Endothelial cell (in vitro differentiated cells): ENCODE measurements at places on chromosomes 5 and 9. TPM values are rescaled to one million over a fixed set of nuclear protein-coding genes. Genes with fewer than 3 reads are reported as not detected.
A peak's percentile ranks its signal among the peaks of the same experiment; 100 is the strongest.

Gene GABRB2
- total RNA-seq: 0.26 TPM

Gene GPRIN1
- total RNA-seq: 3.9 TPM

GRCh38 chr9:134179918-134180785, 15.8 kb upstream of the RNU6ATAC start:
- no peak for DNase-seq

DNA sequence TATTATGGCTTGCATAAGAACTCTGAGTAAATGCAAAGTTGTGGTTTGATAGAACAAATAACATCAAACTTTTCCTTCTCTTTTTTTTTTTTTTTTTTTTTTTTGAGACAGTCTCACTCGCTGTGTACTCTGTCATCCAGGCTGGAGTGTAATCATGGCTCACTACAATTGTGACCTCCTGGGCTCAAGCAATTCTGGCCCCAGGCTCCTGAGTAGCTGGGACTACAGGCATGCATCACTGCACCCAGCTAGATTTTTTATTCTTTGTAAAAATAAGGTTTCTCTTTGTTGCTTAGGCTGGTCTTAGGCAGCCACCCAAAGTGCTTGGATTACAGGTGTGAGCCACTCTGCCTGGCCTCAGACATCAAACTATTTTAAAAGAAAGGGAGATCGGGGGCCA, 19.0 kb upstream of the PTGER4 start:
- DNase-seq: no peak

DNA sequence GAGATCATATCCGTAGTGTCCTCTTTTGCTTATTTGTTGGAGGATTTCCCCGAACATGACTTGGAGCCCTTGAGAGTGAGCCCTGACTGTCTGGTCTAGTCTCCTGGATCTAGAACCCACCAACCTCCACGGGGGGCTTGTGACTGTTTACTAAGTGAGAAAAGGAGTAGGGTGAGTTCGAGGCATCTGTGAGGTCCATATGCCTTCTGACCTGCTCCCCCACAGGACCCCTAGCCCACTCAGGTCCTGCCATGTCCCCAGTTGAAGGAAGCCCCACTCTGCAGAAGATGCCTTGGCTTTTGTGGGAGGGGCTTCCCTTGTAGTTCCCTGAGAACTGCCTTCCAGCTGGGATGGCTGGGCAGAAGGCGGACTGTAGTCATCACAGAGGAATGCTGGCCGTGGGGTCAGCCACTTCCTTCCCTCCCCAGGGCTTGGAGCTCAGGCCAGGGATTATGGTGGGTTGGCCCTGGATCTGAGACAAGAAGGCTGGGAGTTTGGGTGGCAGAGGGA, 7.0 kb upstream of the IRF1 start:
- DNase-seq: no peak

DNA sequence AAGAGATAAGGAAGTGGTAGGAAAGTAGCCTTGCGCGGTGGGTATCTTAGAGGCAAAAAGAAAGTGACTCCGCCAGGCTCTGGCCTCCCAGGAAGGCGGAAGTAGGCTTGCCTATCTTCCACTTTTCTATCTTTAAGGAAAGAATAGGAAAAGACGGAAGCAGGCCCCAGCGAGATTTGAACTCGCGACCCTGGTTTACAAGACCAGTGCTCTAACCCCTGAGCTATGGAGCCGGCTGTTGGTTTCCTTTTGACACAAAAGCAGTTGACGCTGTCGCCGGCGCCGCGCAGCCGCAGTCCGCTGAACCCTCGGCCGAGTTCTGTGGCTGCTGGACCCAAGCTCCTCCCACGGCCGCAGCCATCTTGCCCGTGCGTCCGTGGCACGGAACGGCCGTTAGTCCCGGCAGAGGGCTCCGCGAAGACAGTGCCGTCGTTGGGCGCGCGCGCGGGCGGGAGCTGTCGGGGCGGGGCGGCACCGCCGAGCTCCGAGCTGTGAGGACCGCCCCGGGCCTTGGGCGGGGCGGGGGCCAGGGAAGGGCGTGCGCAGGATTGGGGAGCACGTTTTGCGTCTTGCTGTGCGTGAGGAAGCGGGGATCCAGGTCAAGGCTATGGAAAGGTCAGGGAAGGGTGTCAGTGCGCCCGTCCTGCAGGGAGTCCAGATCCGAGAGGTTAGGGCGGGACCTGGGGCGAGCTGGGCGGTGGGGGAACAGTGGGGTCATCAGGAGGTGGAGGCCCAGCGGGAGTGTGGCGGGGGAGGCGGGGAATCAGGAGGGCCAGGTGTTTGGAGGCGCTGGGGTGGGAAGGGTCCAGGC, 13.3 kb downstream of the TRIM7 start:
- peak; percentile 97 for DNase-seq

DNA sequence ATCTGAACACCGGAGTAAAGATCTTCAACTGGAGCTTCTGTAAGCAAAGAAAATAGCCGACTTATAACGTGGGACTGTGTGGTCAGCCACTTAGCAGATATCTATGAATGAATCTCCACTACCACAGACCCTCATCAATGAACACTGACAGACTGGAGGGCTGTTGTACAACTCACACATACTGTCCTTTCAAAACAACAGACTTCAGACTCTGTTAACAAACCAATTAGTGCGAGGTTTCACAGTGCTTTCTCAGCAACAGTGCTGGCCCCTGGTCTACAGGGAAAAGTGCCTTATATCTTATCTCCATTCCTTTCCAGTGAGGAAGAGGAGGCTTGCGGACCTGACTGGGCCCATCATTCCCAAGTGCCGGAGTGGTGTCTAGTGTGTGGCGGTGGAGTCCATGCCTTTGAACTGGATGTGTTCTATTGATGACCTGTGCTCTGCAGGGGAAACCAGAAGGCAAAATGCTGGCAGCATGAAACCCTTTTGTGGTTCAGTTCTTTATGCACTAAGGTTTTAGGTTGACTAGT, 33.8 kb downstream of the TSTD2 start:
- DNase-seq: no peak

DNA sequence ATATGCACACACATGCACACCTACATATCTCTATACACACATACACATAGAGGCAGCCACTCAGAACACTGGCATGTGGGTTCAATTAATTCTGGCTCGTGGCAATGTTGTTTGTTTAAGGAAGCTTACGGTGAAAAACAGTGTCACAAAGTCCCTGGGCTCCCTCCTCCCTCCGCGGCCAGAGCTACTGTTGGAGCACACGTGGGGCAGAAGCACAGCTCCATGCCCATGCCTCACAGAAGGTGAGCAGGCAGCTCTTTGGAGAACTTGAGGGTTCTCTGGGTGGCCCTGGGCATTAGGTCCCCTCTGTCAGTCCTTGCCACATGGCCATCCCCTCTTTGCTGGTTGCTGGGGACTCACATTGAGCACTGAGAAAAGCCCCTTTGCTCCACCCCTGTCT, 107.5 kb downstream of the GADD45G start:
- DNase-seq: no peak

DNA sequence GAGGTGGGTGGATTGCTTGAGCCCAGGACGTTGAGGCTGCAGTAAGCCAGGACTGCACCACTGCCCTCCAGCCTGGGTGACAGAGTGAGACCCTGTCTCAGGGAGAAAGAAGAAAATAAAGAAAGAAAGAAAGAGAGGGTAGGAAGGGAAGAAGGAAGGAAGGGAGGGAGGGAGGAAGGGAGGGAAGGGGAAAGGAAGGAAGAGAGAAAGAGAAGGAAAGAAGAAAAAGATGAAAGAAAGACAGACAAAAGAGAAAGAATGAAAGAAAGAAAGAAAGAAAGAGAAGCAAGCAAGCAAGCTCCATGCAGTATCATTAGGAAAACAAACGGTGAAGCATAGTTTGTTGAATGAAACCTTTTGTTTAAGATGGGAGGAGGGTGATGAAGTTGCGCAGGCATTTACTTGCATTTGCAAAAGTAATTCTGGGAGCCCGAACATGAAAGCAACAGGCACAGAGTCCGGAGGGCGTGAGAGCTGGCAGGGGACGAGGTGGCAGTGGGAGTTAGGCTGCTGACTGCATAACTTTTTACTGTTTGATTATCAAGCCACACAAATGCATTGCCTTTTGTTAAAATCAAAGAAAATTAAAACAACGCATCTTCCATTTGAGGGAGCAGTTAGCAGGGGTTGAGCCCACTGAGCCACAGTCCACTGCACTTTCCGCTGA, 26.0 kb upstream of the CEP72 start:
- no peak for DNase-seq

DNA sequence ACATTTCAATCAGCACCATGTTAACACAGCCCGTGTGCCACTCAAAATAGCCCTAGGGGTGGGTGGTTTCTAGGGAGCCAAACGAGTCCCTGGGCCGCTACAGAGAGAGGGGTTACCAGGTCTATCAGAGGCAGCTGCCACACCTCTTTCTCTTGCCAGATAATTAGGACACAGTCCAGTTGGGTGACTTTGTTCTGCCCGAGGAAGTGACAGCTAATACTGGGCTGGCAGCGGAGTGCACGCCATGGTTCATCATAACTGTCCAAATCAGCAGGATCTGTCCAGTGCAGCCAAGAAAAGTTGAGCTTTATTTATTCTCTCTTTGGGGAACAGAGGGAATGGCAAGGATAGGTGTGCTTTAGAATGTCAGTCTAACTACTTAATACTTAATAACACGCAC, 583.8 kb downstream of the BRINP1 start:
- DNase-seq: no peak

DNA sequence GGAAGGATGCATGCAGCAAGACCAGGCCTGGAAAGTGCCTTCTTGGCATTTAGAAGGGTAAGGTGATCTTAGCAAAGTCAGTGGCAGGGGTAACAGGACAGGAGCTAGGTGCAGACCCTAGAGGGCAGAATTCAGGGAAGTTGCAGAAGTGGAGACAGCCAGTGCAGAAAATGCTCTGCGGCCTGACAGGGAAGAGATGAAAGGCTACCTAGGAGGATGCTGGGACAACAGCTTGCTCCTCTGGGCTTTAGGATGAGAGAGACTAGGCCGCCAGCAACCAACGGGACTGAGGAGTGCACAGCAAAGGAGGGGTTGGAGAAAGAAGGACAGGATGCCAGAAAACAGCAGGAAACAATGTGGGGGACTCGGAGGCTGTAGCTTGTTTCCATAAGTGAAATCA, 219.9 kb downstream of the FSTL4 start:
- no peak for DNase-seq
